ENCODE measurements at places on chromosomes 12 and 14.

DNA sequence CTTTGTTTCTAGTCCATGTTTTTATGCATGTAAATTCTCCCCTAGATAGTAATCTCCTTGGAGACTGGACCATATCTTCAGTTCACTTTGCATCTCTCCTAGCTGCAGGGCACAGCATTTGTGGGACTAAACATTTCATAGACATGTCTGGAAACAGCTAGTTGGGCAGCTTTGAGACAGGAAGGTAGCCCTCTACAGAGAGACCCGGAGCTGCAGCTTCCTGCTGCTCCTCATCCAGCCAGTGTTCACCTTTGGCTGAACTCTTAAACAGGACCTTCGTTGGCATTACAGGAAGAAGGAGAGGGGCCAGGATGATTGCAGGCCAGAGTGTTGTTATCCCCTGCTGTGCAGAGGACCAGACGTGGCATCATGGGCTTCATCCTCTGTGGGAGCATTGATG lies 52.9 kb downstream of the GNS start:
- no peak for DNase-seq

DNA sequence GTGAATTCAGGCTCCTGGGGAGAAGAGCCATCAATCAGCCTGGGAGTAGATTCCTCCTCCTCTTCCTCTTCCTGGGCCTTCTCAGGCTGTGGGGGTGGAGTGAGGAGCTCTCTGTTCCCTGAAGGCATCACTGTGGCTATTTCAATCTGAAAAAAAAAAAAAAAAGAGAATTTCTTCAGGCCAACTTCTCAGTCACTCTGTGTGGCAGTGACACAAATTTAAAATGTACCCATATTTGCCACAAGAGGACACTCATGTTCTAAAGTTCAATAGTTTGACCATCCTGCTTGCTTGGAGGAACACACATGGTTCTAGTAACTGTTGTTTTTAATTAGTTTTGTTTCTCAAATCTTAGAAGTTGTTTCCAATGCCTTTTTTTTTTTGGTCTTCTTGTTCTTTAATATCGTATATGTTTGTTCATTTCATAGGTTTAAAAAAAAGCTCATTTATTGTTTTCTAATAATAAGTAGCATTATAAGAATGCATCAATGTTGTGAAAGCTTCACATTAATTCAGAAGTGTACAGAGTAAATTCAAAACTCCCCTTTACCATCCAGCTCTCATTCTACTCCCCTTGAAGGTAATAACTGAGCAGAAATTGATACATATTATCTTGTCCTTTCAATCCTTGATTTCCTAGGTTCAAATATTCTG lies 23.3 kb upstream of the CCER1 start:
- DNase-seq, result no peak

GRCh38 chr14:90819734-90820393 lies 3.6 kb upstream of the TTC7B start:
- DNase-seq, result no peak

DNA sequence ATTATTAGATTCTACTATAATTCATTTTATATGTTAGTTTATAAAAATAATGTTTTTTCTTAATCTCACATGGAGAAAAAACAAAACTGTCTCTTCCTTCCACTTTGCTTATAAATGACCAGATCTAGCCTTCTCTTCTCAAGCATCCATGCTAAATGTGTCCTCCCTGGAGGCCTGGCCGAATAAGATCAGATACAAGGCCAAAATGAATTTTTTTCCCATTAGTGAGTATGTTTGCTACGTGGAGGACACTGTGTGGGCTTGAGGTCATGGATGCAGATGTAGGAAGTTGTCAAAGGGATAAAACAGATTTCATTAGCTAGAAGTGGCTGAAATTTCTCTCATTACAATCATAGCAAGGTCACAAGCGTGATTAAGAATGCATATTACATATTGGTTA lies 1244.9 kb upstream of the SEL1L start:
- DNase-seq, result no peak

DNA sequence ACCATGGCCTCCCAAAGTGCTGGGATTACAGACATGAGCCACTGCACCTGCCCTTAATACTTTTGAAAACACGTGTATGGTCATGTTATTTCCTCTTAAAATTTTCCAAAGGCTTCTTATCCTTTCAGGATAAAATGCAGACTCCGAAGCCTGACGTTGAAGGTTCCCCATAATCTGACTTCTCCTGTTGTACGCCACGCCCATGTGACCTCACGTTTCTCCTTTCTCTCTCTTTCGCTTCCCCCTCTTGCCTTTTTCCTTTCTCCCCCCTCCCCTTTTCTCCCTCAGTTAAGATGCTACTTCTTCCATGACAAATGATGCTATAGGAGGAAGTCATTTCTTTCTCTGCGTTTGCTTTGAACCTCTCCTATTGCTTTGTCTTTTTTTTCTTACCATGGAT lies 266.0 kb downstream of the FBXL14 start:
- no peak for DNase-seq

- no peak for DNase-seq
Measured at GRCh38 chr12:26789731-26790644, 43.0 kb downstream of the ITPR2 start.

DNA sequence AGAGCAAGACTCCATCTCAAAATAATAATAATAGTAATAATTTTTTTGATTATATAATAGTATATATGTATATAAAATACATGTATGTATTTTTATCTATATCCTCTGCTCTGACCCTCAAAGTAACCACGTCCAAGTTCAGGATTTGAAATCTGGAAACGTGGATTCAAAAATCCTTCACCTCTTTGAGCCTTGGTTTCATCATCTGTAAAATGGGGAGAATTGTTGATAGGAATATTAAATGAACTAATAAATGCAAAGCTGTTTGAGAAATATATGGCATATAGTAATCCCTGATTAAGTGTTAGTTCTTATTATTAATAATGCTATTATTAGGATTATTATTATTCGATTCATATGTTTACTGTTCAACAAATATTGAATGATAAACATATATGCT lies 2.6 kb downstream of the P2RX7 start:
- DNase-seq, result no peak

DNA sequence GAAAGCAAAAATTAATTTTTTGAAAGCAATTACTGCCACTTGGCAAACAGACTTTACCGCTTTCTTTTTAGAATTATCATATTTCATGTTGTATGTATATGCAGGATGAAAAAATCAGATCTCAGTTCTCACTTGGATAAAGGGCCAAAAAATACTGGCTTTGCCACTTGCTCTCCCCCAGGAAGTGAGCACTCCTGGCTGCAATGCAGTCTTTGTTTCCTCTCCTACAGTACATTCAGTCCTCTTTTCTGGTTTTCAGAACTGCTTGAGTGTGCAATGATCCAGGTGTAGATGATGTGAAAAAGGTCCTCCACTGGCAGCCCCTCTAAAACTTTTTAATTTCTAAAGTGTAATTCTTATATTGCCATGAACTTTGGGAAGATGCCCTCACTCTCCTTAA lies 183.4 kb downstream of the SLC25A21 start:
- no peak for DNase-seq

- no peak for DNase-seq
Measured at GRCh38 chr14:36690311-36691040, 28.8 kb downstream of the PAX9 start.

GRCh38 chr12:81811778-81812125 lies 52.6 kb upstream of the PPFIA2 start:
- no peak for DNase-seq

DNA sequence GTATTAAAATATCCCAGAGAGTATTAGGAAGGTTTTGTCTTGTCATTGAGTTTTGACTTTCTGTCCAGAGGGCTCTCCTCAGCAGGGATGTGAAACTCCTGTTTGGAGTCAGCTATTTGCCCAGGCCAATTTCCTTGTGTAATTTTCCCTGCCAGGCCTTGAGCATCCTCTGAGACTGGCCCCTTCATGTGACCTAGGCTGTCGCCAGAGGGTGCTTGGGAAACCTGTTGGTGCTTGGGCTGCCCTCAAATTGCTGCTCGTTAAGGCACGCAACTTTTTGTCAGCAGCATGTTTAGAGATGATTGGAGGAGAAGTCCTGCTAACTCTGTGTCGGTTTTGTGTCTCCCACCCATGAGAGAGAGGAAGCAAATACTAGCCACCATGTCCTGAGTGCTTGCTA lies 39.1 kb downstream of the IQSEC3 start:
- DNase-seq, result no peak

GRCh38 chr12:96204381-96204780 lies 10.2 kb downstream of the ELK3 start:
- DNase-seq, result no peak

GRCh38 chr12:132446633-132447326 lies 43.2 kb upstream of the FBRSL1 start:
- DNase-seq, result no peak

DNA sequence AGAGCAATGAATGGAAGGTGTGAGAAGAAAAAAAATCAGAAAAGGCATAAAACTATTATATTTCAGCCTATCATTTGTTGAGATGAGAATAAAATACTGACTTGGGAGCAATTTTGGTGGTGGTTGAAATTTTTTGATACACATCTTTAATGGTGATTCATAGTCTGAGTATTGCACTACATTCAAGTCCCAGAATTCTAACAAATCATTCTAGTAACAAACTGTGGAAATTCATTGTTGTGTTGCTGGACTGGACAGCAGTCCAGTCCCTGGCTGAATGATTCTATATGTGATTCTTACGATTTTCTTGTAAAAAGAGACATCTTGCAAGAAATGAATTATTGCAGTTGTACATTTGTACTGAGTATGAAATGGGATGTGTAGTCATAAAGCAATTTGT lies 268.6 kb downstream of the TRHDE start:
- no peak for DNase-seq

DNA sequence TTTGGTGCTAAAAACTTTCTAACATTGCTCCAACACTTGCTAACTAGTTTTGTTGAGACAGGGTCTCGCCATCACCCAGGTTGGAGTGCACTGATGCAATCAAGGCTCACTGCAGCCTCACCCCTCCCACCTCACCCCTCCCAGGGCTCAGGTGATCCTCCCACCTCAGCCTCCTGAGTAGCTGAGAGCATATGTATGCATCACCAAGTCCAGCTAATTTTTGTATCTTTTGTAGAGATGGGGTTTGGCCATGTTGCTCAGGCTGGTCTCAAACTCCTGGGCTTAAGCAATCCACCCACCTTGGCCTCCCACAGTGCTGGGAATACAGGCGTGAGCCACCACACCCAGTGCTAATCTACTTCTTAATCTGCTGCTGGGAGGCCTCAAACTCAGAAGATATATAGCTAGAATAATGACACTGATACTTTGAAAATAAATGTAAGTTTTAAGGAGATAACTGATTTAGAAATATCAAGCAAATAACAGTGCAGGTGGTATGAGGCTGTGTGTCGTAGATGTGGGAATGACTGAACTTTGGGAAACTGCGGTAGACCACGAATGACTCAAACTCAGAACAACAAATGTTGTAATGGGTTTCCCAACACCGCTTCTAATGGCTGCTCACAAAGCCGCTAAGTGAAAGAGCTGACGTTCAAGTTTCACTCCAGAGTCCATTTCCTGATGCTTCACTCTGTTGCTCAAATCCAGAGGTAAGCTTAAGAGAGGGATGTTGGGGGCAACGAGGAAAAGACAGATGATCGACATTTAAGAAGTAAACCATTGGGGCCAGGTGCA lies 10.0 kb downstream of the TMCC3 start:
- DNase-seq, result peak; percentile 90

- peak; percentile 55 for DNase-seq
Measured at GRCh38 chr12:55932551-55932910, 1.6 kb downstream of the DGKA start.

- DNase-seq, result no peak
Measured at GRCh38 chr14:75876530-75876929, 105.3 kb downstream of the TGFB3 start.

- DNase-seq, result no peak
Measured at GRCh38 chr12:49092086-49092815, 2.4 kb downstream of the DHH start.

GRCh38 chr14:77087631-77088030 lies 10.4 kb upstream of the CIPC start:
- no peak for DNase-seq

DNA sequence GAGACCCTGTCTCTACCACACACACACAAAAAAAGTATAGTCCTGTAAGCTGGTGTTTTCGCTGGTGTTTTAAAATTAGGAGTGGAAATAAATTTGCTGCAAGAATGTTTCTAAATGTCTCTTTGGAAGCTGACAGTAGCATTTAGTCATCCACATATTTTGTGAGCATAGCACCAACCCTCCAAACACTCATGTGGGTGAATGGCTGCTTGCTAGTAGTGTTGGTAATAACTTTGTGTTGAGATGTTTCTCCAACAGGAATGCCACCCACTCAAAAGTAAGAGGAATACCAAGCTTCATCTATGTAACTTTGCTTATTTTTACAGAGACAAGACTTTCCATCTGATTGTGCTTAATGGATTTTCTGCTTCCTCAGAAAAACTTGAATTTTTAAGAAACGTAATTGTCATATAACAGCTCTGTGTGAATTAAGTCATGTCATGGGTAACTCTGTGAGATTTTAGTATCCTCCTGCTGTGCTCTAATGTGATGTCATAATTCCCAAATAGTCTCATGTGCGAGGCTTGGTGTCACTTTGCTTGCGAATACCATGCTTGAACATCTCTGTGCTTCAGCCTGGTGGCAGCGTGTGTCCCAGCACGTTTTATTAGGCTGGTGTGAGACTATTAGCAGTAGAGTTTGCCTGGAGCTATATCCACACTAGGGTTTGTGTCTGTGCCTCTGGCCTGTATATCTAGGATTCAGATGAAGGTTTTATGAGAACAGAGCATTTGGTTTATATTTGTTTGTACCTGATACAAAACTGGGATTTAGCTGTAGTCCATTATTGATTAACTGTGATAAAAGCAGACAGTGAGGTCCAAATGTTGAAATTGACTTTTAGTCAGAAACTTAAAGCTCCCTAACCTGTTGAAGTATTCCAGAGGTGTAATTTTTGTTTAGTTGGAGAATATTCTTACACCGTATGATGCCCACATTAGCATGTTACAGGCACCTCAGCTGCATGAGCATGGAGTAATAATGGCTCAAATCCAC lies 80.5 kb downstream of the FBXW8 start:
- no peak for DNase-seq

DNA sequence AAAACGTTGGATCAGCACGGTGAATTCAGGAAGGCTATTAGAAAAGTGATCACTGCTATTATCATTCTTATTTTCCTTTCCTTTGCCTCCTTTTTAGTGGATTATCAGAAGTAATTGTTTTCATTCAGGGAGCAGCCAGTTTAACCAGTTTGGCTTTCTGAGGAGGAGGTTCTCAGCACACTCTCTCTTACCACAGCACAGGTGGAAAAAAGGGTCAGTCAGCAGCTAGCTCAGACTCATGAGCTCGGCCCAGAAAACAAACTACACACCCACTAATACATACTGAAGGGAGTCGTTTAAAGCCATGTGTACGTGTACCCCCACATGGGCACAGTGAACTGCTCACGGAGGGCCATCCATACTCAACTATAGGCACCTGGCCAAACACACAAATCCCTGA lies 23.2 kb upstream of the MAGOHB start:
- no peak for DNase-seq
